ENCODE measurements at places on chromosomes 3 and 15. TPM values are rescaled to one million over a fixed set of nuclear protein-coding genes. Genes with fewer than 3 reads are reported as not detected.

DNA sequence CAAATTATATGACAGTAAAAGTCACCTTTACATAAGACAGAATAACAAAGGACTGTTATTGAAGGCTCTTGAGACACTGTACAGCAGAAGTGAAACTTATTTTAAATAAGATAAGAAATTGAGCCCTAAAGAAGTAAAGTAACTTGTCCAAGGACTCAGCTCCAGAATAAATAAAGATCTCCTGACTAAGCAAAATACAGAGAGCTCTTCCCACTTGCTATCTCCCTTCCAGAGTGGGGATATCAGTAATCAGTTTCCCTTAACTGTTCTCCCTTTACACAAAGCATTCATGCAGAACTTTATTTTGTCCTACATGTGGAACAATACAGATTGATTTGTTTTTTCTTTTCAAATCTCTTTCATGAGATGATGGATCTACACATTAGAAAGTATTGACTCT, 129.5 kb upstream of the BHLHE40 start:
- no peak for DNase-seq

- no peak for DNase-seq
Observed at GRCh38 chr3:114615523-114616085, 321.8 kb downstream of the TIGIT start.

GRCh38 chr3:111732252-111732879, 126.7 kb upstream of the PHLDB2 start:
- no peak for DNase-seq

DNA sequence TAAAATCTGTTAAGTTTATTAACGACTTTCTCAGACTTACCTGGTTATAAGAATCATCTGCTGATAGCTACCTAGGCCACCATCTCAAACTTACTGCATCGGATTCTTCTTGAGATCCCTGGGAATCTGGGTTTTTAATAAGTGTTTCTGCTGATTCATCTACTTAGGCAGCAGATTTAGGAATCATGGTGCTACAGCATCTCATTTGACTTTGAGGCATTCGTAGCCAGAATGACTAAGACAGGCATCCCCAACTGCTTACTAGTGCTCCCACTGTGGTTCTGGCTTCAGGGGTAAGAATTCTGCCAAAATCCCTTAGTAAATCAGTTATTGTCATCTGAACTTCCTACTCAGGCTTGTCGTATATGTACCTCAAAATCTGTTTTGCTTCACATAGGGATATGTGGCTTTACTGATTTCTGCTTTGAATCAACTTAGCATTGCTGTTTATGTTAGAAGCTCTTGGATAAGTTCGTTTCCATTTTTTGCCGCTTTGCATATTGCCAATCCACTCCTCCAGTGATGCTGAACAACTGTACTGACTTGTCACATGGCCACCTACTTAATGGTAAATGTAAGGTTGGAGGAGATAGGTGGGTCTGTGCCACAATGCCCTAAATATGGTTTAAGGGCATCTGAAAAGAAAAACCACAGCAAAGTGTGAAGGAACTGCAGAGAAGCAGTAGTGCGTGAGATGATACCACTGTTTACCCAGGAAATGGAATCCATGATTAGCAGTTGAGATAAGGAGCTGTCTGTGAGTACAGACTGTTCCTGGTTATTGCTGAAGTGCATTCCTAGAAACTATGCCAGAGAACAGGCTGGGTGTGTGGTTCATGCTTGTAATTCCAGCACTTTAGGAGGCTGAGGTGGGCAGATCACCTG, 60.3 kb downstream of the MAP6D1 start:
- DNase-seq = no peak

The ZIC4 gene
- polyA plus RNA-seq = not detected

- no peak for DNase-seq
Observed at GRCh38 chr3:23254835-23255234, 51.7 kb downstream of the UBE2E2 start.

DNA sequence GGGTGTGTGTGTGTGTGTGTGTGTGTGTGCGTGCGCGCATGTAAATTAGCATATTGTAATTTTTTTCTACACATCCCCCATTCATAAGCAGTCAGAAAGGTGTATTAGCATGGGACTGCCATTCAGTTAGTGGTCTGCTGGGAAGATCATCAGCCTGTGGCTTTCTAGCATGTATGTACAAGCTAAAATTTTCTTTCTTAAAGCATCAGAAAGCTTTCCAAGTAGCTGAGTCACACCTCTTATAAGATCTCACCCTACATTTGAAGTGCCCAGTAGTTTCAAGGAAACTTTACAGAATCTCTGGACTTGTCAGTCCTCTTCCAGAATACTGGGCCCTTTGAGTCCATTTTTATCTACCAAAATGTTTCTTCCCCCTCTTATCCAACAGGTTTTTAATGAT, 411.4 kb upstream of the TPRG1 start:
- DNase-seq = no peak

DNA sequence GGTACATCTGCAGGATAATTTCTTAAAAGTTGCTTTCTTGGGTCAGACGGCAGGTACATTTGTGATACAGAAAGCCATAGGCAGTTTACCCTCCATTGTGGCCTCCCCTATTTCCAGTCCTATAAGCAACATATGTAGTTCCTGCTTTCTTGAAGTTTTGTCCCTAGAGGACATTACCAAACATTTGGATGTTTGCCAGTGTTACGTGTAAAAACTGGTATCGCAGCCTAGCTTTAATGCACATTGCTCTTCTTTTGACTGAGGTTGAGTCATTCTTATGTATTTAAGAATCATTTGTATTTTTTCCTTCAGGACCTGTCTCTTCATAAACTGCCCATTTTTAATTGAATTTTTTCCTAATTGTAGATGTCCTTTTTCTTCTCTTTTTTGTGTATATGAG, 114.3 kb downstream of the DIPK2A start:
- DNase-seq = peak; percentile 31

The SAMD7 gene
- polyA plus RNA-seq = not detected

The ZBTB38 gene
- polyA plus RNA-seq = 85.8 TPM

DNA sequence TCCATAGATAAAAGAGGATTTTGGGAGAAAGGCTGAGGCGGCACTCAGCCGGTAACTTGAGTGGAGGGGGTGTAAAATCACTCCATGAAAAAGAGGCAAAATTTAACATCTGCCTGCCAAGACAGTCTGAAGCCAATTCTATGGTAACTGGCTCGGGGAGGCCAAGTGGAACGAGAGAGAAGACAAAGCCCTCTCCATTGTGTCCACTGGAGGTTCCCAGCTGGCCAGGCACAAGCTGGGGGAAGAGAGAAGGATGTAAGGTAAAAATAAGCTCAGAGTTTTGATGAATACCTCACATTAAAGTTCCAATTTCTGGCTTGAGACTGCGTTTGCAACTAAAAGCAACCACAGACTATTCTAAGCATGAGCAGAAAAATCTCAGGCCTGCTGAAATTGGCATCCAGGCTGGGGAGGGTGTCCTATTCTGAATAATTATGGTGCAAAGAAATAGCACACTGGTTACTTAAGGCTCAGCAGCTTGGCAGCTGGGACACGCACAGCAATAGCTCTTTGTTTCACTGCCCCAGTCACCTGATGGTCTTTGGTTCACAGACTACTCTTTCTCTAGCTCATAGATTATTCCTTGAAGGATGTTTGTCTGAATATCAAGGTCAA, 48.8 kb downstream of the CHRD start:
- DNase-seq = no peak

Measured in right lung (tissue), 10 donors.